ENCODE measurements at places on chromosomes 11 and 22. TPM values are rescaled to one million over a fixed set of nuclear protein-coding genes. Genes with fewer than 3 reads are reported as not detected.
A peak's percentile ranks its signal among the peaks of the same experiment; 100 is the strongest.

- DNase-seq, result no peak
Measured at GRCh38 chr22:19019029-19019678, 83.1 kb upstream of the PRODH start.

GRCh38 chr11:45238724-45239123 lies 47.4 kb downstream of the SYT13 start:
- peak; percentile 93 for DNase-seq

DNA sequence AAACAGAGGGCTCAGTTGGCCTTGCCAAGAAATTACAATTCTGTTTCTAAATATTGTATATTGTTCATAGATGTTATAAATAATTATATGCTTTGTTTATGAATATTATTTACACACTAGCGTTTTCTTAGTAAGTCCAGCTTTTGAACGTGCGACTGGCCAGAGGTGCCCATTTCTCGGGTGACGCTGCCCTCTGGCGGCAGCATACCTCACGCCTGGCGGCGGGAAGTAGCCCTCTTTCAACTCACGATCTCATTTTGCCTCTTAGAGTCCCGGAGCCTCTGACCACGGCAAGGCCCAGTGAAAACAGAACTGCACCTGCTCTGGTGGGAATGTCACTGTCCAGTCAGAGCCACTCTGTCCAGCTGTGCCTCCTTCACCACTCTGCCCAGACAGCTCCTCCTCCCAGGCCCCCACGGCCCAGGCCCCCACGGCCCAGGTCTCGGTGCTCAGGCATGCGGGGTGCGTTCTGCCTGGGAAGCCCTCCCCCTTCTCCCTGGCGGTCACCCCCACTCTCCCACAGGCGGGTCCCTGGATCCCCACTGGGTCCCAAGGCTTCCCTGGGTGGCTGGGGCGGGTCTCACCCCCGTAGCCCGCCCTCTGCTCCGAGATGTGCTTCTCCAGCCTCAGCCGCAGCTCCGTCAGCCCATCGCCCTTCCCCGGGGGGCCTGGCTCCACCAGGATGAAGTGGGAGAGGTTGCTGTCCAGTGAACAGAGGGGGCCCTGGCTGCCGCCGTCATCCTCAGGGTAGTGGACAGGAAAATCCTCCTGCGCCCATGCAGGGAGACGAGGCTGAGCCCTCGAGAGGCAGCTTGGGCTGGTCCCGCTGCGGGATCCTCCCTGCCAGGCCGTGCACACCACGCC lies 19.3 kb downstream of the TSSC4 start:
- peak; percentile 85 for DNase-seq

DNA sequence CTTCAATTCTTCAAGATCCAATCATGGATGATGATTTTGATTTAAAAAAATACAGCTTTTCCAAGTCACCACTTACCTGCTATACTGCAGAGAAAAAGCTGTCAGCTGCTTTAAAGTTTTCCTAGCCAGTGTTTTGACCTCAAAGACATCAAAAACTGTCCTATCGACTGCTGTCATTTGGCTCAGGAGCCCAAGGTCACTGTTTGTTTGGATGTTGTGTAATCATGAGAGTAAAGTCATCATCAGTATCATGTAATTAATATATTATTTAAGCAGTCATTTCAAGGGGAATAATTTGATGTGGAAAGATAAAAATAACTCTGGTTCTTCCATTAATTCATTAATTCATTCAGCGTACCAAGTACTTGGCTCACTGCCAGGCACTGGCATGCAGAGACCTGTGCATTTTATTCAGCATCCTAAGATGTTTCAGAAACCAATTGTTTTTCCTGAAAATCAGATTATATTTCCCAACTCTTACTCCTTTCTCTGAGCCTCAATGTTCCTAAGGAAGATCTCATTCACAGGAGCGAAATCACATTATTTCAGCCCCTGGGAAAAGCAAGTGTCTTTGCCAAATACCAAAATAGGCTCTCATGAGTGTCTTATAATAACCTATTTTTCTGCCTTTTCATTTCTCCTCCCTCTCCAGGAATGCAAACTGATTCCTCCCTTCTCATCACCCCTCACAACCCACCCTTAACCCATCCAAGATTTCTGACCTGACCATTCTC lies 59.9 kb downstream of the SLC1A2 start:
- DNase-seq, result no peak

DNA sequence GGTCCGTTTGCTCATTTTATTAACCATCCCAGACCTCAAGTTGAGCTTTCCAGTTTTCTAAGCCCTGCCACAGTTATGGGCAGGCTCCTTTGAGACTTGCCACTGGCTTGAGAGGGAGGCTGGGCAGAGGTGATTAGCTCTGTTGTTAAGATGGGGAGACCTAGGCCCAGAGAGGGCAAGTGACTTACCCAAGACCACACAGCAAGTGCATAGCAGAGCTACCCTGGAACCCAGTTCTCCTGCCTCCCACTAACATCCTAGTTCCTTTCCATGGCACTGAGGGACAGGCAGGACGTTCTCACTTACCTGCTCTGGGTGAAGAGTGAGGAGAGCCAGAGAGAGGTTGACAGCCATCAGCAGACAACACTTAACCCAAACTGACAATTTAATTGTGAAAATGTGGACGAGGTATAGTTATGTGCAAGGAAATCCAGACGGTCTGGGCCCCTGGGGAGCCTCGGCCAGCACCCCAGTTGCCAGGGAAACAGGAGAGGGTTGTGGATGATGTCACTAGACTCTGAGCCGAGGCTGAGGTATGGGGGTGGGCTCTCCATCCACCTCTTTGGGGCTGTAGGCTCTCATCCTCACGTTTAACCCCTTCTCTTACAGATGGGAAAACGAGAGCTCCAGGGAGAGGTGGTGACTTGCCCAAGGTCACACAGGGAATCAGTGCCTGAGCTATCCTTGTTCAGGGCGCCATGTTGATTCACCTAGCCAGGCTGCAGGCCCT lies 12.3 kb upstream of the WNT11 start:
- no peak for DNase-seq

- peak; percentile 5 for DNase-seq
Measured at GRCh38 chr11:69216647-69217051, 60.9 kb downstream of the SMIM38 start.

DNA sequence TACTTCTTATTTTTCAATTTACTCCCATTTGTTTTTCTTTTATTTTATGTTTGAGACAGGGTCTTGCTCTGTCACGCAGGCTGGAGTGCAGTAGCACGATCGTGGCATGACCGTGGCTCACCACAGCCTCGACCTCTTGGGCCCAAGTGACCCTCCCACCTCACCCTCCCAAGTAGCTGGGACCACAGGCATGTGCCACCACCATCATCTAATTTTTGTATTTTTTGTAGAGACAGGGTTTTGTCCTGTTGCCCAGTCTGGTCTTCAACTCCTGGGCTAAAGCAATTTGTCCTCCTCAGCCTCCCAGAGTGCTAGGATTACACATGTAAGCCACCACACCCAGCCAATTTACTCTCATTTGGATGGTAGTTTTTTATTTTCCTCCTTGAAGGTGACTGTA lies 679.3 kb upstream of the CCDC179 start:
- DNase-seq, result peak; percentile 14

GRCh38 chr11:13256216-13256615 lies 21.4 kb upstream of the BMAL1 start:
- no peak for DNase-seq

- no peak for DNase-seq
Measured at GRCh38 chr11:47587039-47587716, 700 bp downstream of the FAM180B start.

The AIFM3 gene
- total RNA-seq, result 1.3 TPM

The LRRN4CL gene
- 31.5 TPM for total RNA-seq

The SIPA1 gene
- total RNA-seq, result 13.6 TPM

The MPPED2 gene
- under 0.01 TPM for total RNA-seq

The GATD1 gene
- total RNA-seq, result 20.3 TPM

The MMP11 gene
- total RNA-seq, result 8.8 TPM

The PIK3IP1 gene
- 32.4 TPM for total RNA-seq
